ENCODE measurements at places on chromosomes 16 and 17.

- DNase-seq = no peak
Measured at GRCh38 chr17:7237266-7237760, 1.9 kb downstream of the PHF23 start.

DNA sequence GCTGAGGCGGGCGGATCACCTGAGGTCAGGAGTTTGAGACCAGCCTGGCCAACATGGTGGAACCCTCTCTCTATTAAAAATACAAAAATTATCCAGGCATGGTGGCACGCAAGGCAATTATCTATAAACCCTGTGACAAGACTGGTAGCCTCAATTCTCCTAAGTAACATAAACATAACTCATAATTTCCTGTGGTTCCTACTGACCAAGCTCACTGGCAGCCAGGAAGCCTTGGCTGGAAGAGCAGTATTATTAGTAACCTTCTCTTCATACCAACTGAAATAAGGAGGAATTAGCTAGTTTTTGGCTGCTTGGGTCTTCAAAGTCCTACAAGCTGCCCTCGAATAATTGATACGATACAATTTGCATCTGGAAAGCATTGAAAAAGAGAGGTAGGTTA is 31.6 kb upstream of the LRRC37A3 start:
- no peak for DNase-seq

DNA sequence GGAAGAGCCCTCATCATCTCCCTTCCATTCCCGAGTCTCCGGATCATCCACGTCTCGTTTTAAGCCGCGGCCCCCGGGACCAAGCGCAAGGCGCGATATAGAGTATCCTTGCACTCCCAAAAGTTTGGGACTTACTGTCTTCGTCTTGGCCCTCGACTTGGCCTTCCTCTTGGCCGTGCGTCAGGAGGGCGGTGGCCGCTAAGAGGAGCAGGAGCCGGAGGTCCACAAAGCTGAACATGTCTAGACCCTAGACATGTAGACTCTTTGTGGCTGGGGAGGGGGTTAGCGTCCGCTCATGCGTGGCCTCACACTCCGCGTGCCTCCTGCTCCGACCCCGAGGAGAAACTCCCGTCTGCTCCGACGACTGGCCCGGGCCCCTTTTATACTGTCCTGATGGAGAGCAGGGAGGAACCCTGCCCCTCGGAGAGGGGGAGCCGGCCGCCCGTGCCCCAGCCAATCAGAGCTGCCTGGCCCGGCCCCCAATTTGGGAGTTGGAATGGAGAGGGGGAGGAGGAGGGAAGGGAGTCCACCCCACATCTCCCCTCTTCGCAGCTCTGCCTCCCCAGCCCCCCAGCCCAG is at the start of gene COL1A1:
TSS of gene COL1A1 (minus strand) at position 356 of the 579 bp plus-strand sequence. CDS start at position 238, 118 bp downstream.
- no peak for DNase-seq

- DNase-seq = no peak
Measured at GRCh38 chr16:23448392-23448791, 4.6 kb downstream of the COG7 start.

DNA sequence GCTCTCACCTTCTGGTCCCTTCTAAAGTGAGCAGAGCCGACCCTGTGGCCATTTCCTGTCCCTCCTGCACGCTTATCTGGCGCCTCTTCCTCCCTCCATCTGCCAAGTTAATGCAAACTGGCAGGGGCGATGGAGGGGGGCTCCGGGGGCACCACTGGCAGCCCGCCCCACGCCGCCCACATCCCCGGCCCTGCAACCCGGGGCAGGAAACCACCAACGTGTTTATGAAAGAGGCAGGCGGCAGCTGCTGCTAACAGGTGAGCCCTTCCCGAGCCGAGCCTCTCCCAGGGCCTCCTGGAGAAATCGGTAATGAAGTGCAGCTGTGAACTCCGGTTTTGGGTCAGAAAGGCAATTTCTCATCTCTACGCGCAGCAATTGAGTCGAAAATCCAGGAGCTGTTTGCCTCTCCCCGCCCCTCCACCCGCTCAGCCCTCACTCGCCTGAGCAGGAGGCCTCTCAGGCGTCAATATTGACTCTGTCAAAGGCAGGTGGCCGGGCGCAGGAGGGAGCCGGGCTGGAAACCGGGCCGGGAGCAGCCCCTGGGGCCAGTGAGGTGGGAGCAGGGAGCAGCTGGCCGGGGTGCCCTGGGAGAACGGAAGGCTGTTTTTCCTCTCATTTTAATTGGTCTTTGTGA is 164.4 kb upstream of the GSE1 start:
- DNase-seq = no peak

- no peak for DNase-seq
Measured at GRCh38 chr17:48192321-48192731, 84.8 kb downstream of the SNX11 start.

GRCh38 chr16:89393738-89394406 is 96.5 kb downstream of the ANKRD11 start:
- DNase-seq = no peak

- no peak for DNase-seq
Measured at GRCh38 chr16:81350306-81350615, 35.5 kb downstream of the GAN start.

GRCh38 chr16:57889111-57889510 is 81.8 kb downstream of the CNGB1 start:
- no peak for DNase-seq

GRCh38 chr17:67050066-67050465 is 5.7 kb downstream of the CACNG1 start:
- no peak for DNase-seq

DNA sequence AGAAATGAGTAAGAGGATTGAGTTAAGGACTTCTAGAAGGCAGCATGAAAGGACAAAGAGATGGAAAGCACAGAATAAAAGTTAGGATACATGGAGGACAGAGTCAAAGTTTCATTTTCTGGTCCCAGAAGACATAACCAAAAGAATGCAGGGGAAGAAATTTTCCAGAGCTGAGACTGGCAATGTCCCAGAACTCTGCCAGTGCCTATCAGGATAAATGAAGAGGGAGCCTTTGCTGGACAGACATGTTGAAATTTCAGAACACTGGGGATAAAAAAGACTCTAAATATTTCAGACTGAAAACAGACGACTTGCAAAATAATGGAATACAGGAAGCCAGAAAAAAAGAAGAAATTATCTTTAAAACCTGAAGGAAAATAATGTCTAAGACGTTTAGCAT is 55.7 kb downstream of the NT5M start:
- no peak for DNase-seq

DNA sequence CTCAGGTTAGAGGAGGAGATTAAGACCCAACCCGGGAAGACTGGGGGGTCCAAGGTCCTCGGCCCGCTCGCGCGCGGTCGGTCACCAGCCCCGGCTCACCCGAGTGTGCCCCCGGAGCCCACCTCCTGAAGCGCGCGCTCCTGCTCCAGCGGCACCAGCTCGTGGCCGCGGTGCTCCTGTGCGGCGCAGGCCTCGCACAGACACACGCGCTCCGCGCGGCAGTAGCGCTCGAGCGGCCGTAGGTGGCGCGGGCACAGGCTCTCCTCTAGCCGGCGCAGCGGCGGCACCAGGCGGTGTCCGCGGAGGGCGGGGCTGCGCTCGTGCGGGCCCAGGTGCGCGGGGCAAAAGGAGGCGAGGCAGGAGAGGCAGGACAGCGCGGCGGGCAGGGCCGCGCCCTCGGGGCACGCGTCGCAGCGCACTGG is 618 bp downstream of the TRIM47 start:
- DNase-seq = peak; percentile 57

DNA sequence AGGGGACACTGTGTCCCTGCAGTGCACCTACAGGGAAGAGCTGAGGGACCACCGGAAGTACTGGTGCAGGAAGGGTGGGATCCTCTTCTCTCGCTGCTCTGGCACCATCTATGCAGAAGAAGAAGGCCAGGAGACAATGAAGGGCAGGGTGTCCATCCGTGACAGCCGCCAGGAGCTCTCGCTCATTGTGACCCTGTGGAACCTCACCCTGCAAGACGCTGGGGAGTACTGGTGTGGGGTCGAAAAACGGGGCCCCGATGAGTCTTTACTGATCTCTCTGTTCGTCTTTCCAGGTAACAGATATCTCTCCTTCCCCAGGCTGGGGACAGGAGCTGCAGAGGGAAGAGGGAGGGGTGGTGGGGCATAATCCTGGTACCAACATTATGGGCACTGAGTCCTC is 1.6 kb downstream of the CD300LG start:
- DNase-seq = no peak

GRCh38 chr17:11330826-11331225 is 89.8 kb downstream of the SHISA6 start:
- DNase-seq = no peak

- DNase-seq = no peak
Measured at GRCh38 chr16:19691161-19691711, 26.8 kb downstream of the KNOP1 start.

GRCh38 chr17:35129973-35130351 is 8.5 kb downstream of the FNDC8 start:
- DNase-seq = no peak

GRCh38 chr17:333626-334396 is 18.8 kb downstream of the RPH3AL start:
- DNase-seq = no peak

DNA sequence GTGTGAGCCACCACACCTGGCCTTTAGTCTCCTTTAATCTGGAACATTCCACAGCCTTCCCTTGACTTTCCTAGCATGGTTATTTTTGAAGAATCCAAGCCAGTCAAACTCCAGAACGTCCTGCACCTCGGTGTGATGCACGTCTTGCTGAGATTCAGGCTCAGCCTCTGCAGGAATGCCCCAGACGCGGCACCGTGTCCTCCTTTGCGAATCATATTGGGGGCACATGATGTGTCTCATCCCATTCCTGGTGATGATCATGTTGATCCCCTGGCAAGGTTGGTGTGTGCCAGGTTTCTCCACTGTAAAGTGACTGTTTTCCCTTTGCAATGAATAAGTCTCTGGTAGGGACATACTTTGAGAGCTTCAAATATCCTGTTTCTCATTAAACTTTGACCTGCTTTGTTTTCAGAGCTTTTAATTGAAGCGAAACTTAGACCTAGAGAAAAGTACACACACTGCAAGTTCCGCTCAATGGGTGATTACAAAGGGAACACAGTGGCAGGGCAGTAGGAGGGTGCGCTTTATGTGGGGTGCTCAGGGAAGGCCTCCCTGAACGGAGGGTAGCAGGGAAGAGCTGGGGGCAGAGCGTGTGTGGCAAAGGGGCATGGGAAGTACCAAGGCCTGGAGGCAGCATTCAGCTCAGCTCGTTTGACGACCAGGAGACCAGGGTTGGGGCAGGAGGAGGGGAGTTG is 9.6 kb upstream of the ATP2C2 start:
- no peak for DNase-seq

DNA sequence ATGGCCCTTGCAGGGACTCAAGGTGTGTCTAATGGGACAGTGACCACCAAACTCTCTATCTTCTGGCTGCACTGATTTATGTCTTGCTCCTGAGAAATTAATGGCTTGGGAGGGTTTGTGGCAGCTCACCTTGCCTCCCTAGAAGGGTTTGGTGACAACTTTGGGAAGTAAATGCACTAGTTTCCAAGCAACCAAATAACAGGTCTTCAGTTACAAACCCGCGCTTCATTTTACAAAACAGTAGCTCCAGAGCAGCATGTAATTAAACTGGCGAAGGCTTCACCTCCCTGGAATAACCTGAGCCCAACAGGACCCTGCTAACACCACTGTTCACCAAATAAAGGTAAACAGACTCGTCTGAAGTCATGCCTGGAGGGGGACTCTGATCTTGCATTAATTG is 318.3 kb downstream of the SLC39A11 start:
- DNase-seq = no peak

- no peak for DNase-seq
Measured at GRCh38 chr16:12344577-12345343, 368.2 kb downstream of the SNX29 start.

GRCh38 chr17:2749058-2749783 is at the start of gene CCDC92B:
TSS of gene CCDC92B (minus strand) at chr17:2749652. CDS start at chr17:2735145, 14,507 bp downstream.
- no peak for DNase-seq

GRCh38 chr17:17679748-17680147 is 1.5 kb upstream of the RAI1 start:
- no peak for DNase-seq

DNA sequence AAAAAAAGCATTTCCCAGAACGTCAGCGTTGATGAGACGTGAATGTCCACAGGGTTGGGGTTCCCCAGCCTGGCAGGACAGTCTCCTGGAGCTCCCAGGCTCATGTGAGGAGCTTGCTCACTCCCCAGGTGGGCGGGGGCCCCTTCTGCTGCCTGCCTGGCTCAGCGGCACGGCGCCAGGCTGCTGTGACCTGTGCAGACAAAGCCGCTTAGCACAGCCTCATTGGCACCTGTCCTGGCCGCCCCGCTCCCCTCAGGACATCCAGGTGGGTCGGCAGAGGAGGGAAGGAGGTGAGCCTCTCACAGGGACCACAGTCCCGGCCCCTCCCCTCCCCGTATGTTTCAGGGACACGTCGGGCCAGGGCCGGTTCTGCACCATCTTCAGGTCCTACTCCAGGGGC is 12.9 kb upstream of the WFIKKN1 start:
- no peak for DNase-seq

DNA sequence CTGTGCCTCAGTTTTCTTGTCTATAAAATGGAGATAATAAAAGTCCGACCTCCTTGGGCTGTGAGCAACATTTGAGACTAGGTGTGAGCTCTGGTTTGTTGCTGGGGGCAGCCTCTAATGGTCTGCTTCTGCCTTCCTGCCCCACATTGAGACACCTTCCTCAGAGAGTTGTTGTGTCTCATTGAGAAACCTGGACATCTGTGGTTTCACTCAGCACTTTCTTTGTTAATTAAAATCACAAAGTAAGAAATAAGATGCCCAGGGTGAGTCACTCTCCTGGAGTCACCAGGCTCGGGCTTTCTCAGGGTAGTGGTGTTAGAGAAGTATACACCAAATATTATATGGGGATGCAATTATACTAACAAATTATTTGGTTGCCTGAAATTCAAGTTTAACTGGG is 389.2 kb upstream of the SALL1 start:
- no peak for DNase-seq

- no peak for DNase-seq
Measured at GRCh38 chr16:88466175-88466862, 13.2 kb downstream of the ZFPM1 start.

DNA sequence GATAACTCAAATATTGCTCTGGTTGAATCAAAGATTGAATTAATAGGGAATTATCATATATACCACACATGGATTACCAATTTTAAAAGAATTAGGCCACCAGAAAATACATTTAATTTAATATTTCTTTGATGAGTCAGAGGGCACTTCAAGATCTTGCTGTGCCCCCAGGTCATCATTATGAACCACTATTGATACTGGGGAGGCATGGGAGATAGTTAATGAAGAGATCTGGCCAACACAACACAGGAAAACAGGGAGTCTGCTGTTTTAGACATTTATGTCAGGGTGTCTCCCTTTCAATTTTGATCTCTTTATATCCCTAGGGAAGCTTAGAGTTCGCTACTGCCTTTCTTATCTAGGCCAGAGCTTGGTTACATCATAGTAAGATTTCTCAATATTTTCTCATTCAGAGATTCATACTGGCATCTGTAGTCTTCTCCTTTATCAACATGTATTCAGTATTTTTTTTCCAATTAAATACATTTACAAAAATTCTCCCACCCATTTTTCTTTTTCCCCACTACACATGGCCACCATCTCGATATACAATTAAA is 158.3 kb upstream of the ZFHX3 start:
- no peak for DNase-seq
